ENCODE measurements at places on chromosomes 12 and 14.

GRCh38 chr14:93963692-93964091, 12.7 kb downstream of the ASB2 start:
- no peak for DNase-seq

- no peak for DNase-seq
These were observed 84.9 kb upstream of the RTL1 start for GRCh38 chr14:100988411-100988900.

GRCh38 chr12:32561931-32562341, 117.2 kb upstream of the DNM1L start:
- no peak for DNase-seq

GRCh38 chr14:90429236-90429635, 32.4 kb downstream of the CALM1 start:
- DNase-seq, result no peak

DNA sequence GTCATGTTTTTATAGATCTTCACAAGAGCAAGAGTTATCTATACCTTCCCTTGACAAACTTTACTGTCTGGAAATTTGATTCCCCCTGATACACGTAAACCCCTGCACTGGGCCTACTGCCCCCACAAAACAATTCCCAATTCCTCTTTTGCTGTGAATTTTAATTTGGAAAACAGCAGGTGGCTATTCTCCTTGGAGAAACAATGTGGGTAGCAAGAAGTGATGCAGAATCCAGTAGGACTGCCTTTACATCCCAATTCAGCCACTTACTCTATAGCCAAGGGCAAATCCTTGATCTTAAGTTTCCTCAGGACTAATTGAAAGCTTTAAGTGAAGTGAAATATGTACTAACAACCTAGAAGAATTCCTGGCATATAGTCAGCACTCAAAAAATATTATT, 129.3 kb downstream of the ACSS3 start:
- no peak for DNase-seq

DNA sequence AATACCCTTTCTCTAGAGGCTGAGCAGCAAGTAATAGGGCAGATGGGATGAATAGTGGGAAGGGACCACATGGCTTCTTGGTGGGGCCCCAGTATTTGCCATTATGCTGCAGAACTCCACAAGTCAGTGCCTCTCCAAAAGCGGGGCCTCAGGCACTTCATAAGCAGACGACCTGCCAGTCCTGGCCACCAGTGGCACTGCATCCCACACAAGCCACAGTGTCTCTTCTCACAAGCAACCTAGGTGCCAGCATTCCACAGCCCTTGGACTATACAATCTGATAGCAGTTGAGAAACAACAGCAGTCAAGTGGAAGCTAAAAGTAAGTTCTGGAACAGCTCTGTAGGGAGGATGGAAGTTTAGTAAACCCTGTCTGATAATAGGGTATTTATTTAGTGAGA, 4.2 kb upstream of the SLC8A3 start:
- no peak for DNase-seq
